ENCODE measurements at places on chromosomes 12 and 14.

GRCh38 chr14:21121122-21121521 is 20.3 kb downstream of the TMEM253 start:
- DNase-seq, result no peak

DNA sequence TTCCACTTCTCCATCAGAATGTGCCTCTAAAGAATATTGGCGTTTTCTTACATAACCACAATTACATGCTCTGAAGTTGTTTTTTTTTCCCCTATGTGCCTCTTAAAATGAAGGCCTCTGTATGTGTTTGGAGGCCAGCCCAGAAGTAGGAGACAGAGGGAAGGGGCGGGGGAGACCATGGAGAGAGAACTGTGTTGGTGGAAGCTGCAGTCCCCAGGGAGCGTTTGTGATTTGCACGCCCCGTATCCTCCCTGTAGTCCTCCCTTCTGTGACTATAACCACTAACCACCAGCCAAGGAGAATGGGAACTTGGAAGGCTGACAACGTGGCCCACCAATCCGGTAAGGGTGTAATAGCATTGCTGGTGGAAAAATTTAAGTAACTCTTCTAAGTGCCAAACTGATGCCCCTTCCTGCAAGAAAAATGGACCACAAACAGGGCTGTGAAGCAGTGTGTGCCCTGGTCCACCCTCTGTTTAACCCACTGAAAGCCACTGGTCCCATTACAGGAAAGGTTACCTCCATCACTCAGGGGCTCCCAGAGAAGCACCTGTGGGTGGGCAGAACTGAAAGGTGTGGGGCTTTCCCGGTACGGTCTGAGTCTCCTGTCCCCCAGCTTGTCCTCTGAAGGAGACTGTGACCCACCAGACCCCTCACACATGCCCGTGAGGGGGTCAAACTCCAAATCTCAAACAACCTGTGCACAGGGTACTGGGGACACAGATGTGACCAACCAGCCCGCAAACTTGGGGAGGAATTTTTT is 36.8 kb downstream of the CCDC88C start:
- no peak for DNase-seq

GRCh38 chr14:20841096-20841495 is 38.5 kb upstream of the RNASE1 start:
- DNase-seq, result no peak

DNA sequence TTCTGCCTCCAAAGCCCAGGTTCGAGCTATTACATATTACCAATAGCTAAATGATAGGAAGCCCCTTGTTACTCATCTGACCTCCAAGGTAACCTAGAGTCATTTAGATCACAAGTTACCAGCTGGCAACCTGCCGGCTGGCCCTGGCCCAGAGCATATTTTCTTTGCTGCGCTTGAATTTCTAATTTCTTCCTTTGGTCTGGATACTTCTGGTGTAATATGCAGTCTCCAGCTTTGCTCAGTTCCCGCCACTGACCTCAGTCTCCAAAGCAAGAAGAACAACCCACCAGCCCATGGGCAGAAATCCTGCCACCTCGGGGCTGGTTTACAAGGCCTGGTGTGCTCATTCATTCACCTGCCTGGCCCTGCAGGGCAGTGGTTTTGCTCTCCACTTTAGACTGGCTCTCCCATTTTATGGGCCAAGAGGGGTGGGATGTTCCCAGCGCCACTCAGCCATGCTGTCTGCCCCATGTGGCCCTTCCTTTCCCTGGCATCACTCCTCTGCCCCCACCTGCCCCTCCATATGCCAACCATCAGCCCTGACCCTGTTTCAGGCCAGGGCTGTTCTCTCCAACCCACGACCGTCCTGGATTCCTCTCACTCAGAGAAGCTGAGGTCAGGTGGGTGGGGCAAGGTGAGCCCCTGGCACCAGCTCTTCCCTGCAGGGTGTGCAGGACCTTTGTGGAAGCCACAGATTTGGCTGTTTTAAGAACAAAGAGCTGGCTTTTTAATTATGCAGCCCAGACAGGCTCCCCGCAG is 76.0 kb downstream of the PRIMA1 start:
- no peak for DNase-seq
